ENCODE measurements at places on chromosomes 3 and 15.

DNA sequence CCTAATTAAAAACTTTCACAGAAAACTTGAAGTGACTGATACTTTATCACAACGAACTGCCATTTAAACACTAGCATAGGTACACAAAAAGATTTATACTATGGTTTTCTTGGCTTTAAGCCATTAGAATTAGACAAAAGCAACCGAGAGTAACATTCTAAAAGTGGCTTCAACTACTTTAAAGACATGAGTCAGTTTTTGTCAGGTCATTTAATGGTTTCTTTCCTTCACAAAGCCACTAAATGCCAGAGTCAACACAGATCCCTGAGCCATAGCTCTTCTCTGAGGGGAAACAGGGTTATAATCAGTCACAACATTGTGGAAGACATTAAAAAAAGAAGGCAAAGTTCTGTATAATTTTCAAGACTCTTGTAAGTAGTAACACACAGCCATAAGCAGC, 54.6 kb downstream of the CAPN3 start:
- no peak for DNase-seq

- no peak for DNase-seq
Observed at GRCh38 chr3:185328324-185329004, 34.5 kb upstream of the MAP3K13 start.

GRCh38 chr3:77682162-77682561, 642.3 kb downstream of the ROBO2 start:
- no peak for DNase-seq

GRCh38 chr15:38551720-38552648, 12.6 kb downstream of the RASGRP1 start:
- DNase-seq: no peak

GRCh38 chr3:143408771-143409170, 289.2 kb downstream of the CHST2 start:
- DNase-seq: no peak
